Stimulated activated CD4-positive, alpha-beta T cell treated with anti-CD3 and anti-CD28 coated beads, Interleukin-4, amount 100 ng/mL, for 48 hours (primary cell): ENCODE measurements at places on chromosomes 3 and 15.

DNA sequence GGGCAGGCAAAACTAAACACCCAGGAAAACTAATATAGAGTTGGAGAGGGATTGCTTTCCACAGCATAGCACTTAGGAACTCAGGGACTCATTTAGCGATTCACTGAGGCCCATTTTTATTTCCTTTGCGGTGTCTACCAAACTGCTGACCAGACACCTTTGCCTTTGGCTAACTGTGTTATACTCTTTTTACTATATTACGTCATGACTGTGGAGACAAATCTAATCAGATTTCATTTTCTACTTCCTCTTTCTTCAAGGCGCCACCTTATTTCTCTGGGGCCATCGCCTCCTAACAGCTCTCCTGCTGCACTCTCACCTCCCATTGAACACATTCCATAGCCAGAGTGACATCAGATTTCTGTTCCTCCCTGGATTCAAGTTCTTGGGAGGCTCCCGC is 215.7 kb upstream of the WNT5A start:
- no peak for DNase-seq

GRCh38 chr15:74655424-74655823 is 39.8 kb downstream of the CLK3 start:
- DNase-seq, result no peak

GRCh38 chr15:65833501-65834205 is 35.6 kb upstream of the RAB11A start:
- DNase-seq, result no peak

- no peak for DNase-seq
These were observed 96.5 kb upstream of the MYO5C start for GRCh38 chr15:52392008-52392687.

GRCh38 chr3:12532182-12532581 is 13.1 kb downstream of the MKRN2OS start:
- no peak for DNase-seq

GRCh38 chr15:92648190-92648875 is 7.2 kb downstream of the FAM174B start:
- DNase-seq, result no peak

DNA sequence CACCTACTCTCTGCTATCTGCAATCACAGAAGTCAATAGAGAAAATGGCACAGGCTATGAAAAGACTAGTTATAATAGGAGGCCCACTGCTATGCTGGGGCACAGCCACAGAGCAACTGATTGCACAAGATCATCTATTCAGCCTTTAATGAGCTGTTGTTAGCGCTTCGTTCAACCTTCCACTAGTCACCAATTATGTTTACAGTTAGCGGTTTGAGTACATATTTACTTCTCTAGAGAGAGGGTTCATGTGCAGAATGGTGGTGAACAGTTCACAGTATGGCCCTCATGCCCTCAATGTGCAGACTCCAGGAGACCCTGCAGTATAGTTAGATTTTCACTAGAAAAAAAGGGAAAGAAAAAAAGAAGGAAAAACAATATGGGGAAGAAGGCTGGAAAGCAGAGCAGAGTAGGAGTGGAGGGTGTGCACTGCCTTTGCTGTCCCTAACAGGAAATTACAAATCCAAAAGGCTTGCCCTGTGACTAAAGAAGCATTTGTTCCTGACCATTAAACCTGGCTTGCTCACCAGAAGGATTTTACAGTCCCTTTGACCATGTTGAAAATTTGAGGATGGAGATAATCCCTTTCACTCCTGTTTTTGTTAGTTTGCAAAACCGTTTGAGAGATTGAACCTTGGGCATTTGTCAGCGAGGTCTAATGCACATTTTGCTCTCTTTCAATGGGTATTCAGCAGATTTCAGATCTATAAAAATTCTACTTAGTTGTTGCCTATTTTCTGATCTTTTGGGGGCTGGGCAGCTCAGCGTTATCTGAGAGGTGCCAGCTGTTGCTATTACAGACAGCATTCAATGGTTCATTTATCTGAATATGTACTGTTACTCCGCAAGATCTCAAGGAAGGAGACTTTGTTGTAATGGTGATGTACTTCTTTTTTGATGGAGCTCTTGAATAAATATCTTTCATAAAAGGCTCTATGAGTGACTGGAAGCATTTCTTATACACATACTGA is 296.1 kb downstream of the LSAMP start:
- no peak for DNase-seq

GRCh38 chr3:70640481-70640880 is 328.0 kb upstream of the MDFIC2 start:
- DNase-seq, result no peak

GRCh38 chr3:134229038-134229437 is 21.6 kb downstream of the RYK start:
- DNase-seq, result no peak

- no peak for DNase-seq
These were observed 85.9 kb upstream of the IL12A start for GRCh38 chr3:159902546-159903314.

GRCh38 chr3:38214560-38214959 is 49.2 kb downstream of the OXSR1 start:
- DNase-seq, result no peak

DNA sequence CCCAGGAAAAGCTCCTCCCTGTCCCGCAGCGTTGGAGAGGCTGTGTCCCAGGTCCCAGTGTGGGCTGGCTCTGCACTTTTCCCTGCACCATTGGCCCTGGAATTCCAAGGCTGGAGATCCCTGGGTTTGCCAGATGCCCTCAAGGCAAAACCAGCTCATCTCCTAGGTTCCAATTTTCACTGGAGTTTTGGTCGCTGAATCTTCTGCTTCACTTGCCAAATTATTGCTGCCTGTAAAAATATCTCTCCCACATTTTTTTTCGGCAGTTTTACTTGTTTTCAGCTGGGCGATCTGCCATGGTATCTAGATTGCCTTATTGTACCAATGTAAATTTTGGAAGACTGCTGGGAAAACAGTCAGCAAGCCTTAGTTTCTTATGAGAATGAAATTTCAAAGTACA is 150.9 kb upstream of the ATP10A start:
- DNase-seq, result no peak

DNA sequence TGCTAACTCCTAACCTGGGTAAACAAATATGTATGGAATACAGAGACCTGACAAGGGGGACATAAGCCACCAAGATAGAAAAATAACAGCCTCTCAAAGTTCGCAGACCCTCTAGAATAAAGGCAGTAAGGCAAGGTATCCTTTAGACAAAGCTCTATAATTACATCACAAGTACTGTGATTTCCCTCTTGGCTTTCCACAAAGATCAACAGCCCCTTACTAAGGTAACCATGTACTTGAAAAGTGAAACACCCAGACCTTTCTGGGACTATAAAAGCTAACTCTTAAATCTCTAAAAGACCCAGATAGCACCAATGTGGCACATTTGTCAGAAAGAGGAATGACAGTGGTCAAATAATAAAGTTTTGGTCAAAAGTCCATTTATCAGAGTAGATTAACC is 51.9 kb downstream of the TBL1XR1 start:
- DNase-seq, result no peak

DNA sequence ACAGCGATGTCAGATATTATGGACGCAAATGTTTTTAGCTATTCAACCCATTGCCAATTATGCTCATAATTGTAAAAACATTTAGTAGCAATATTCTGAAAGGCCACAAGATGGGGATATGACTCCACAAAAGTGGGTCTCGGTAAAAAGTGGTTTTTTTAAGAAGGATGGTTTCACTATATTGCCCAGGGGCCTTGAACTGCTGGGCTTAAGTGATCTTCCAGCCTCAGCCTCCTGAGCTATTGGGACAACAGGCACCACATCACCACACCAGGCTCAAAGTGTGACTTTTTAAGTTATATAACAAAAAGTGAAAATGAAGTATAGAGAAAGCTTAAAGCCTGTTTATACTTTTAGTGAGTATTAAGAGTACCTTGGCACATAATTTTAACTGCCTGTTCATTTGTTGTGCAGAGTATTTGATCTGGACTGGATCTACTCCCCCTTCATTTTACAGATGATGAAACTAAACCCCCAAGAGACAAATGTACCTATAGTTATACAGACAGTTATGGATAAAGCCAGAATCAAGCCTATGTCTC is 9.4 kb downstream of the NAA50 start:
- no peak for DNase-seq

- DNase-seq, result no peak
These were observed 114.5 kb downstream of the GMPS start for GRCh38 chr3:155984791-155985417.

- peak; percentile 29 for DNase-seq
These were observed 99.5 kb upstream of the FAM98B start for GRCh38 chr15:38354315-38354929.

- no peak for DNase-seq
These were observed 57.6 kb downstream of the FNDC3B start for GRCh38 chr3:172096881-172097420.

- DNase-seq, result no peak
These were observed 17.6 kb upstream of the GATM start for GRCh38 chr15:45395943-45396342.

DNA sequence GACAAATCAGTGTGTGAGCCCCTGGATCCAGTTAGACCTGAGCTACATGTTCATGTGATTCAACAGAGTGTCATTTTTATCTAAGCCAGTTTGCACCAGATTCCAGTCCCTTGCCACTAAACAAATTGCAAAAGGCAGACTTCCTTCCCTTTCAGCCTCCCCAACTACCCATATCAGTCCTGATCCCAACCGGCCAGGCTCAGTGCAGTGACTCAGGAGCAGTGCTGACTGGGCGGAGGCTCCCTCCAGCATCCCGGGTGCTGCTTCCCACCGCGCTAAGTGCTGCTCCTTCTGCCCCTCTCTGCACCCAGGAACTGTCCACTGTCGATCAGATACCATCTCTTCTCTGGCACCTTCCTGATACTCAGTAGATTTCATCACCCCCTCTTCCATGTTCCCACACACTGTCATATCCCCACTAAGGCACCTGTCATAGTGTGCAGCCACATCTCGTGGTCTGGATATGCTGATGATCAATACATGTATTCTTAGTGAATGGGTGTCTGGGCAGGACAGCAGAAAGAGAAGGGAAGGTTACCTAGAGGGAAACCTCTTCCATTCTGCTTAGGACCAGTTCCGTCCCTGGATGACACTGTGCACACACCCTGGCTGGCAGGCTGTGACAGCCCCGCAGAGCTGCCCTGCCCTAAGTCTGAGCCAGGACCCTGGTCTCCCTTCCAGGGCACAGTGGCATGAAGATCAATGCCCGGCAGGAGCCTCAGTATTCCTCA is 108.8 kb upstream of the RAD18 start:
- DNase-seq, result no peak

DNA sequence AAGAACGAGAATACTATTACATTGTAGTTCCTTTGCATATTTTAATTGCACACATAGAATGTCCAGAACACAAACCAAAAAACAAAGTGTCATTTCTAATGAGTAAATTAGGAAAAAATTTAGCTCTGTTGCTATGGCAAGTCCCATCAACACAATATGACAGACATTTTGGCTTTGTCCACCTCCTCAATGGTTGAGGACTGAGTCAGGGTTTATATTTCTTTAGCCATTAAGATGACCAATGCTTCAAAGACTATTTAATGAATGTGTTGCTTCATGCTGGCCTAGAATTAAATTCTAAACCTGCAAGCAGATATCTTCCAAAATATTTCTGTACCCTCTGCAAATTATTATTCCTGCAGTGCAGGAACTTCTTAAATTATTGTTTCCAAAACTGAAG is 719.2 kb downstream of the NTRK3 start:
- no peak for DNase-seq

DNA sequence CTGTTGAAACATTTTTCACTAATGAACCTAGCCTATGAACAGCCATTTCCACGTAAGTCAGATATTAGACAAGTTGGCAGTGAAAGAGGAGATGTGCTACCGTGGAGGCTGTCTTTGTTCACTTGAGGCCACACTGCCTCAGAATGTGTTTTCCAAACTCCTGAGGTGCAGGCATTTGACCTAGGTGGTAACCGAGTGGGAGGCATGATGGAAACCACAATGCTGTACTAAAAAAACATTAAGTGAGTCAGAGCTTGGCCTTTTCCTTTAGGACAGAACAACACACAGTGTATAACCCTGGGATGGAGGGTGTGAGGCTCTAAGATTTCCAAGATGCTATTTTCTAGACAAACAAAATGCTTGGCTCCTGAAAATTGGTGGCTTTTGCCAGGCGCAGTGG is 406.3 kb downstream of the SOX2 start:
- no peak for DNase-seq

GRCh38 chr15:81006124-81006523 is 5.4 kb downstream of the TLNRD1 start:
- DNase-seq, result no peak

- DNase-seq, result no peak
These were observed 123.6 kb downstream of the MBNL1 start for GRCh38 chr3:152392272-152392880.

- no peak for DNase-seq
These were observed 14.3 kb downstream of the CXCR6 start for GRCh38 chr3:45957586-45957985.

GRCh38 chr3:132255041-132255745 is 62.0 kb upstream of the ACP3 start:
- no peak for DNase-seq

- DNase-seq, result no peak
These were observed 50.8 kb downstream of the CCDC191 start for GRCh38 chr3:114005481-114005880.

GRCh38 chr15:31328969-31329639 is 2.5 kb downstream of the KLF13 start:
- no peak for DNase-seq
